ENCODE measurements at places on chromosomes 16 and 17.

GRCh38 chr17:78820841-78821240 lies 19.8 kb downstream of the USP36 start:
- DNase-seq: no peak

DNA sequence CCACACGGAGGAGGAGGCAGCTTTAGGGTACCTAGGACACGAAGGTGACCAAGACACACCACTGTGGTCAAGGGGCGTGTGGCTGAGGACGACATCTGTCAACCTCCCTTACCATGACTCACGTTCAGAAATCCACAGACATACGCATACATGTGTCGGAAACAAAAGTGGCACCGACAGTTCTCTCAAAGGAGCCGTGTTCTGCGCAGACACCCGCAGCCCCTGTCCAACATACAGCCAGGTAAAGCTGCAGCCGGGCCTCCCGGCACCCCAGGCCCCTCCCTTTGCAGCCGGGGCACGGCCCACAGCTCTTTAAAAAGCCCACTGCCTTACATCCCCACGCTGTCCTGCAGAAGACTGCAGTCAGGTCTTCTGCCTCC lies 40.5 kb upstream of the KLHDC4 start:
- DNase-seq: peak; percentile 48

- no peak for DNase-seq
Measured at GRCh38 chr17:13513039-13513405, 88.7 kb downstream of the HS3ST3A1 start.

GRCh38 chr17:6919158-6919557 lies 76.7 kb upstream of the ALOX12 start:
- DNase-seq: no peak

DNA sequence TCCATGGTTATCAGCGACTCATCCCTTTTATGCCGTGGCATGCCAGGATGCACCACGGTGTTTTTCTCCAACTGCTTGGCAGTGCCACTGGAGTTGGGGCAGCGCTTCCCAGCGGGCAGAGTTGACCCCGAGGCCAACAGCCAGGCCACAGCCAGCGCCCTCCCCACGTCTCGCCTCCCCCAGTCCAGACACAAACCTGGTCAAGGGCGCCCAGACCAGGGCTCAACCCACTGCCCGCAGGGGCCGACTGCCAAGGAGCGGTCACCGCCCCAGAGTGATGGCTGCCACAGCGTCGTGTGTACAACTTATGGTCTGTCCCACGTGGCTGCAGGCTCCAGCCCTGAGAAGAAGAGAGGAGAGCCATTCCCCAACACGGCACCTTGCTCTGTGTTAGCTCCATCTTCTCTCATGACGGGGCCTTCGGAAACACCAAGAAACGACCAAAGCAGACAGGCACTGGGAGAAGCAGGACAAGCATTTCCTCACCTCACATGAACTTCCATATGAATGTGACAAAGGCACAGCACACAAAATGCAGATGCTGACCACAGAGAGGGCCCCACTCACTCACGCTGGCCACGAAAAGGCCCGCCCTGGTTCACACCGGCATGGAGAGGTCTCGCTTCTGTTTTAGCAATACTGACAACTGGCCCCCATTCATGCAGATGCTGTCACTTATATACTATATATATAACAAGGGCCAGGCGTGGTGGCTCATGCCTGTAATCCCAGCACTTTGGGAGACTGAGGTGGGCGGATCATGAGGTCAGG lies 27.0 kb downstream of the AXIN1 start:
- DNase-seq: no peak

- DNase-seq: no peak
Measured at GRCh38 chr16:81216706-81217105, 21.8 kb upstream of the BCO1 start.

DNA sequence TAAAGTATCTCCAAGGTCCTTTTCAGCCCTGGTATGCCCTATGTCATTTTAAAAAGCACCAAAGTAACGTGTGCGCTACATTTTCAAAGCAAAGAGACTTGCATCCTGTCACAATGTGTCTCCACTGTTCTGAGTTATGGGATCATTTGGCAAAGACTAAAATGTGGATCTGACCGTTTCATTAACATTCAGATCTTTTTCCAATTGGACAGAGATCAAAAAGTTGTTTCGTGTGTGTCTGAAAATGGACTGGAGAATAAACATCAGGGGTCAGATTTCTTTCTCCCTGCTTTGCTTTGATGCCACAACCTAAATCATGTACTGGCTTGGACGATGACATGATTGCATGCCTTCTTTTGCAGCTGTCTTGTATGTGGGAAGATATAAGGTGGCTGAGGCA lies 136.0 kb upstream of the NOG start:
- no peak for DNase-seq

GRCh38 chr16:49621241-49622083 lies 234.4 kb downstream of the ZNF423 start:
- peak; percentile 70 for DNase-seq

Measured in hepatic stellate cell (primary cell).